Stimulated activated CD4-positive, alpha-beta T cell treated with anti-CD3 and anti-CD28 coated beads, Interleukin-1b, Interleukin-23, amount 100 ng/mL, for 1 hour (primary cell): ENCODE measurements at places on chromosomes 6 and 20.

GRCh38 chr6:129489215-129489765 is 220.7 kb downstream of the ARHGAP18 start:
- DNase-seq, result no peak

GRCh38 chr20:43028470-43028869 is 161.2 kb downstream of the PTPRT start:
- DNase-seq, result no peak

DNA sequence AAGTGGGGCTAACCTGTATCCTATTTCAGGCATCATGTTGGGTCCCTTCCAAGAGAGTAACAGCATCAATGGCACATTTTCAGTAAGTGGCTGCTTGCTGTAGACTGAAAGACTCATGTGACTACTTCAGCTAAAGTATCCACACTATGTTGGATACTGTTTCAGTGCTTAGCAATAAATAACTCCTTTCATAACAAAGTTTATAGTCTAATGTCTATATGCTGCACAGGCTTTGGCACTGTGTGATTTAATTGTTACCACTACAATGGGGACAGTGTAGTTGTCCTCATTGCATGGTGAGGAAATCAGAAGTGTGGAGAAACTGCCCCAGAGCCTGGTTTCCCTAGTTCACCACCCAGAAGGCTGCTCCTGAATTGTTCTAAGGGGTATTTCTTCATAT is 318.0 kb upstream of the PTCHD4 start:
- no peak for DNase-seq

GRCh38 chr6:69796073-69796641 is 653 bp downstream of the LMBRD1 start:
- DNase-seq, result no peak

GRCh38 chr6:7851780-7852179 is 58.8 kb downstream of the TXNDC5 start:
- no peak for DNase-seq

GRCh38 chr6:40764726-40765125 is 177.6 kb upstream of the LRFN2 start:
- DNase-seq, result no peak

DNA sequence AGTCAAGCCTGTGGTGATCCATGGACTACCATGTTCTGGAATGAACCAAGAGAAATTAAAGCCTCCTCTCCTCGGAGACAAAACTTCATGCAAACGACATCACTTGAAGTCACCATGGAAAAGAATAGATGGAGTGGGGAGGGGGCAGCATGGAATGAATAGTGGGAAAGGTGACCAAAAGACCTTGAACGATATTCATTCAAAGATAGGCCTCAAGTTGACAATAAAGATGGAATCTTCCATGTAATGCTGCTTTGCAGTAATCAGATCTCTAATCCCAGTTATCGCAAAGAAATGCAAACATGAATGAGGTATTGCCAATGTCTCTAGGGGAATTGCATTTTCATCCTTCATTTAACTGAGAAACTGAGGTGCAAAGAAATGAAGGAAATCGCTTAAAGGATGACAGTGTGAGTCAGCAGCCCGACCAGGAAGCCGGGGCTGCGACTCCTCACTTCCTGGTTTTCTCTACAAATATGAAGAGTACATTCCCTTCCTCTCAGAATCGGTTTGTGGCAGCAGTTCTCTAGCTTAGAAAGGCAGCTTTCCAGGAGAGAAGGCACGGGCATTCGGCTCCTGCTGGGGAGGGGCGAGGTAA is 65.6 kb upstream of the RREB1 start:
- DNase-seq, result no peak

GRCh38 chr20:57532104-57532503 is 7.2 kb upstream of the CTCFL start:
- no peak for DNase-seq

DNA sequence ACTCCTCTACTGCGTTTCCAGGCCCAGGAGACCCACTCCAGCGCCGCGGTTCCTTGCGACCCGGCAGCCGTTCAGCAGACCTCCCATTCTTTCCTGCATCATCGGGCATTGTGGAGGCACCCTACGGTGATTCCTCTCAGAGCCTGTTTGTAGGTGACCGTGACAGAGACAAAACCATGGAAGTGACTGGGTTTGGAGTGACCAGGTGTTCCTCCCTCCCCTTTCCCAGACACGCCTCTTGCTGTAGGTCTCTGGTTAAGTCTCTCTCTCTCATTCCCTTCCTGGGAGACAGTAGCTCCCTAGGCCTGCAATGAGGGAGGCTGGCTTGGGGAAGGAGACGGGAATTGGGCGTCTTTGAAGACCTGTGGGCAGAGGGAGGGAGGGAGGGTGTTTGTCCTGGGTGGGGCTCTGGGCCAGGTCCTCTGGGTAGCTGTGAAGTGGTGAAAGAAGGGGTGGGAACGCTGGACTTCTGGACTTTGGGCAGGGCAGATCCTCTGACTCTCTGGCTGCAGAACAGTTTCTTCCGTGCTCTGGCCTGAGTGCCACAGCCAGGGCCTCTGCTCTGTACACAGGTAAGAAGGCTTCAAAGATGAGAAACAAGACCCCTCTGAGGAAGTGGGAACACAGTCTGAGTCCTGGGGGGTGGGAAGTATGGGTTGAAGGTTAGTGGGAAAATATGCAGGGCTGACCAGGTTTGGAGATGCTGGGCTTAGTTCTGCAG is 763 bp downstream of the KLC4 start:
- no peak for DNase-seq

GRCh38 chr6:2881423-2881822 is 21.7 kb downstream of the SERPINB9 start:
- DNase-seq, result no peak

DNA sequence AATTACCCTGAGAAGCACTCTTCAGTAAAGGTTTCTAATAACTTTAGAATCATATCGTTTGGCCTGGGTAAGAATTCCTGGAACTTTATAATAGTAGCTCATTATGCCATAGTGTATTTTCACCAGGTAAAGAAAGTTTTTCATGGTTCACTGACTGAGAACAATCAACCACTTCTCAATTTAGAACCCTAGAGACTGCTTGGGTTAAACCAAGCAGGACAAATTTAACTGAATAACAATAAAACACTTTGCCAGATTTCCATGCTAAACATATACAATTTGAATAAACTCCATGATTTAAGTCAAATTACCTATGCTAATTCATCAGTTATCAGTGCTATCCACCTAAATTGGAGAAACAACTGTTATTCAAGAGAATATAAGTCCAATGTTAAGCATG is 99.4 kb downstream of the PLG start:
- DNase-seq, result no peak

- DNase-seq, result no peak
Measured at GRCh38 chr20:35562541-35563110, 20.7 kb downstream of the ERGIC3 start.

DNA sequence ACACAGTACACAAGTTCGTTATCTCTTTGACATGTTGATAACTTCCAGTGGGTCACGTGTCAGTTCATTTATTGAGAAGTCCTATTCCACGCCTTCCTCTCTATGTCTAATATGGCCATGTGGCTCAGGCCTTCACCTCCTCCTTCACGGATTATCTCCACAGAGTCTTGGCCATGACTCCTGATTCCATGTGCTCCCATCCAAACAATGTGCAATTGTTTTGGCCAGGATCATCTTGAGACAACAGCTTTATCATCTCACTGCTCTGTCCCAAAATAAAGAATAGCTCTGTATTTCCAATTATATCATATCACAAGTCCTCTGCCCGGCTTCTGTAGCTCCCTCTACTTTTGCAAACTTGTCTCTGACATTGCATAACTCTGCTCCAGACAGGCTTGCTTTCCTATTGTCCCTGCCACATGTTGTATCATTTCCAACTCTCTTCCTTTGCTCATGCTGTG is 11.1 kb upstream of the TXNDC5 start:
- DNase-seq, result no peak

DNA sequence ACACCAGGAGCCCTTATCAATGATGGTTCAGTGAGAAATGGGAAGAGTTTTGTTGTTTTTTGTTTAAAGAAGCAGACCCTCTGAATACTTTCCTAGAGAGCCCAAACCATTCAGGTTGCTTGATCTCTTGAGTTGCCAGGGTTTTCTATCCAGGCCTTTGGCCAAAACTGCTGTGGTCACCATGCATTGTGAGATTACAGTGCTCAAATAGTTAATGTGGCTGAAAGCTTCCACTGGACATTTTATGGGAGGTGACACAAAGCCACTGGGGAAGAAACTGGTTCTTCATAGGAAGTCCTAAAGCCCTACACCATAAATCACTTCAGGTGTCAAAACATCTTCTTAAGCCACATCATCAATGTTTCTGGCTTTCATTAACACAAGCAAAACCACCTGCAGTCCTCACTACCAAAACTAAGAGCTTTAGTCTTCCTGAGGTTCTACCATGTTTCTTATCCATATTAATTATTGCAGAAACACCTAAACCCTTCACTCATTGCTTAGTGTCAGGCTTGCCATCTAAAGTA is 101.6 kb downstream of the IBTK start:
- DNase-seq, result no peak

GRCh38 chr20:47336129-47336754 is 20.3 kb downstream of the ZMYND8 start:
- no peak for DNase-seq

DNA sequence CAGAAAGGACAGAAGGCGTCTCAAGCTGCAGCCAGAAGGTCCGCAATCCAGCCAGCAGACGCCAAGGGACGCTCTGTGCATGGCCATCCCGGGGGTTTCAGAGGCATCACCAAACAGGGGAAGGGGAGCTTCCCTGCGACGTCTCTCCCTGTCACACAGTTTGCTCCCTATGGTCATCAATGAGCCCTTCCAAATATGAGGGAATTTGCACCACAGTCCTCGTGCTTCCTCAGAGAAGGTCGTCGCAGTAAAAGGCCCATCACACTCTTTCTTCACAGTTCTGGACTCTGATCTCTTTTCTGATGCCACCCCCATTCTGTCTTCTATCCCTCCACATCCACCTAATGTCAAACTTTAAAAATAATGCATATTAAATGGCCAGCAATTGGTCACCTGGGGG is 10.2 kb upstream of the FOXC1 start:
- DNase-seq, result no peak

GRCh38 chr6:138622967-138623366 is 123.7 kb upstream of the NHSL1 start:
- no peak for DNase-seq

DNA sequence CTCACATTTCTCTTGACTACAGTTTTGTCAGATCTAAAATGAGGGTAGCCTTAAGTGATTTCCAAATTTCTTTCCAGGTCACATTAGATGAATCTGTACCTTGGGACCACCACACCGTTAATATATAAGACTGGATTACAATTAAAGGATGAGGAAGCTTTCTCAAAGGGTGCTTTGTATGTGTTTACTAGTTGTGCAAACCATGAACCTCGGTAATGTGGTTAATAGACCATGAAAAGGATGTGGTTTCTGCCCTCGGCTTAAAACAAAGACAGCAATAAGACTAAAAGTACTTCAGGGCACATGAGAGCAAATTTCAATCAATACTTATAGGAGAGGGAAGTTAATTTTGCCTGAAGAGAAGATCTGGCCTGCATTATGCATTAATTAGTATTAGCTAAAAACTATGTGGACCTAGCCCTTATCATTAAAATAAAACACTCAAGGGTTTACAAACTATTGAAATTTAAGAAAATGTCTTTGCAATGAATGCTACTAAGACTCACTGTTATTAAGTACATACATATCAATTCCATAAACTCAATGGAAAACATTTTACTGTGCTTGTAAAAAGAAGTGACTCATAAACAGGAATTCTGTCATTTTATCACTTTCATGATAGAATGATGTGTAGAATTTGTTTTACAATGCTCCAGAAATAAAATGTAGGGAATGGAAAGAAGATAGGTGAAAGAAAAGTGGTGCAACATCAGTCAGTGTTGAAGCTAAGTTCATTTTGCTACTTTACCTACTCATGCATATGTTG is 936 bp upstream of the TMX4 start:
- DNase-seq, result no peak

GRCh38 chr6:15620611-15621010 is 42.2 kb downstream of the DTNBP1 start:
- DNase-seq, result no peak

GRCh38 chr6:157021344-157021992 is 244.3 kb downstream of the ARID1B start:
- peak; percentile 66 for DNase-seq

DNA sequence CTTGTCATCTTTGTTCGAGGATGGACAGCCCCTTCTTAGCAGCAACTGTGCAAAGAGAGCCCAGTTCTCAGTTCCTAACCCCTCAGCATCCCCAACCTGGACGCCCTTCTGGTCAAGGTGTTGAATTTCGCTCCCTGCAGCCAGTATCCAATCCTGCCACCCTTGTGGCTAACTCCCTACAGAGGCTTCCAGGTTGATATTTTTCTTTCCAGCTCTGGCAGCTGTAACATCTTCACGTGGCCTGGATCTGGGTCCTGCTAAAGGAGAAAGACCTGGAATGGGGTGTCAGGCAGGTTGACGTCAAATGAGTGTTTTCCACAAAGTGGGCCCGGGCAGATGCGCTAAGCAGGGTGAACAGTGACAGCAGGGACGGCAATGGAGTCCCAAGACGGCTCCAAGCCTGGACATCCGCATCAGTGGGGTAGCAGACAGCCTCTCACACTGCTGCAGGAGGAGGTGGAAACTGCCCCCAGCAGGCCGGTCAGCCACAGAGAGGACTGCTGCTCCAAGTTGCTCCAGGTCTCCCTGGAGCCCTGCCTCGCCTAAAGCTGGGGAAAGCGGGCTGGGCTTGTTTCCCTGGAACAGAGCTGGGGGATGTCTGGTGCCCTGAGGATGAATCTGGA is 1.0 kb upstream of the YTHDF1 start:
- no peak for DNase-seq

- DNase-seq, result no peak
Measured at GRCh38 chr6:49736017-49736508, 8.1 kb downstream of the CRISP3 start.

DNA sequence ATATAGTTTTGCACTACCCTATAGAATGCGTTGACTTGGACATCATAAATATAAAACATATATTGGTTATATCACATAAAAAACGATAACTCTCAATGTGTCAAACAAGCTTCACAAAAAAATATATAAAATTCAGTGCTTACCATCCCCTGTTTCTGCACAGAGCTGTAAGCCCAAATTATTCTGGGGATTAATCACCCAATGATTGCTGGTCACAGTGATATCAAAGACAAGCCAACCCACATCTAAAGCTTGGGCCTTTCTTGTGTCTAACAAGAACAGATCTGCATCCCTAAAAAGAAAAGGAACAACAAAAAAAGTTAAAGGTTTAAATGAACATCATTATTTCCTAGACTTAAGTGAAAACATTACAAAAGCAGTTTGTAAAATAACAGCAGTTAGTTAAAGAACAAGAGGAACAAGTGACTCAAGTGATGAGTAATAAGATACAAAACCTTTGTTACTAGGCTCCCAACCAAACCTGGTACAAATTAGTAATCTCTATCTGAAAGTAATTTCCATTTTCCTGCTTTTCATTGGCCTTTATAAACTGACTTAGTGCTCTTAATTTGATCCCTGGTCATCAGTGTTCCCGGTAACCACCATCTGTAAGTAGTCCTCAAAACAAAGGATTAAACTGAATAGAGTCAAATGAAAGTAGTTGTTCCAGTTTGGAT is 81.1 kb downstream of the BMP5 start:
- no peak for DNase-seq

GRCh38 chr6:81613606-81614005 is 138.9 kb downstream of the TENT5A start:
- DNase-seq, result no peak

GRCh38 chr6:56246541-56246880 is 869 bp downstream of the COL21A1 start:
- no peak for DNase-seq
